RWPE1 (cell line): ENCODE measurements at places on chromosomes 5 and 9.

DNA sequence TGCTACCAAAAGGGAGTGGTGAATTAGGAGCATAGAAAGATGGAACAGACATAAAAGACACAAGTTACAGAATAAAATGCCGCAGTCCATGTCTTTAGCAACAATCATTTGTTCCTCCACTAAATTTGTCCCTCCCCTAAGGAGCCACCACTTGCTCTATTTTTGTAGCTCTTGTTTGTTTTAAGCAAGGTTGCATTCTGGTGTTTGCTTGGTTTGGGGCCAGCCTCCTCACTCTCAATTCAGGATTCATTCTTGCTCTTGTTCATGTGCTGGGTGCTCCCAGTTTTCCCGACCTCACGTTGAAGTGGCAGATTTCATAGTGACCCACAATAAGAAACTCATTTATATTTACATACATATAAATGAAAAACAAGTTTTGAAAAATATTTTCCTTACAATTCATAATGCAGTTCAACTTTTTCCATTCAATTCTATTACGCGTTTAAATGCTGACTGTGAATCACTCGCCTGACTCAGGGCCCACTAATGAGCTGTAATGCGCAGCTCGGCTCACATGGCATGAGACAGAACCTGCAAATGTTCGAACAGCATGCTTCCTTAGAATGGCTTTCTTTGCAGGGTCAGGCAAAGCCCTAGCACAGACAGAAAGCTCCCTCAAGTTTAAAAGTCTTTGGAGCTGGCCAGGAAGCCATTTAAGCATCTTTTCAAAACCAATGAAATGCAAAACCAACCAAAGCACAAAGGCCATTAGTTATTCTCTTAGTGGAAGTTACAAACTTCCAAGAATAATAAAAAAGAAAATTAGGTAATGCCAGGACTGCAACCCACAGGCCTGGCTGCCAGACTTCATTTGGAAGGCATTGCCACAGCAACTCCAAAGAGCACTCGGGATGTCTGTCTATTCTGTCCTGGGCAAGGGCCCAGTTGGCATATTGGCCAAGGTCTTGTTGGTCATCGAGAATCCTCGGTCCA, 41.7 kb downstream of the RETREG1 start:
- DNase-seq: peak; percentile 58

DNA sequence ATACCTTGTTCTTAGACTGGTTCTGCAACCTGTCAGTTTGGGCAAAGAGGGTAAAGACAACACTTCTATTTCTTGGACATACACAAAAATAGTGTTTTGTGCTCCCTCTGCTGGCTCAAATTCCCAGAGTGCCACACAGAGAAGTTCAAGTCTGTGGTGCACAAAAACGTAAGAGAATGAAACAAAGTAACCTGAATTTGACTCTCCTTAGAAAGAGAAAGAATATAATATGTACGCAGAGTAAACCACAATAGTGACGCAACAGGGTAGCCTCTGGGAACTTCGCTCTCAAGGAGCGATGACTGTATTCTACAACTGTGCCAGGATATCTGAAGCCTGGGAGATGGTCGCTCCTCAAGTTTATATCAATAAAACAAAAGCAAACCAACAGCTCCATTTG, 18.5 kb downstream of the DDX31 start:
- DNase-seq: peak; percentile 51

- no peak for DNase-seq
Observed at GRCh38 chr9:133250741-133251170, 24.2 kb downstream of the ABO start.

- no peak for DNase-seq
Observed at GRCh38 chr5:153439130-153439529, 51.3 kb upstream of the GRIA1 start.

GRCh38 chr9:93964685-93965084, 9.5 kb upstream of the BARX1 start:
- DNase-seq: no peak

- no peak for DNase-seq
Observed at GRCh38 chr5:126138281-126138931, 284.8 kb upstream of the GRAMD2B start.

GRCh38 chr9:130689937-130690700, 3.5 kb upstream of the EXOSC2 start:
- DNase-seq: peak; percentile 99

DNA sequence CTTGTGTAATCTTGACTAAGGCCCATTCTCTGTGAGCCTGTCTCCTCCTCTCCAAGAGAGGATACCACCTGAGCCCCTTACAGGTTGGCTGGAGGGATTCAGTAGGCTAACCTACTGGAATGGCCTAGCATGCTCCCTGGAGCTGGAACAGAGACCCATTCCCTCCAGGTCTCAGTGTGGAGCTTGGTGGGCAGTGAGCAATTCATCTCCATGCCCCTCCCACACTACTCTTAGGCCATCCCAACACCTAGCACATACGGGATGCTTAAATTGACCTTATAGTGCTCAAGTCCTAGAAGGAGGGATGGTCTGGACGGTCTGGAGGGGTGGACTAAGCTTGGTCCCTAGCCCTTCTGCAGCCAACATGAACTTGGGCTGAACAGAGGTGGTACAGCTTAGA, 75.6 kb downstream of the CRB2 start:
- no peak for DNase-seq

GRCh38 chr5:178114325-178115135, 1.2 kb downstream of the N4BP3 start:
- DNase-seq: no peak

GRCh38 chr5:10474521-10475075, 32.9 kb downstream of the ROPN1L start:
- DNase-seq: no peak

DNA sequence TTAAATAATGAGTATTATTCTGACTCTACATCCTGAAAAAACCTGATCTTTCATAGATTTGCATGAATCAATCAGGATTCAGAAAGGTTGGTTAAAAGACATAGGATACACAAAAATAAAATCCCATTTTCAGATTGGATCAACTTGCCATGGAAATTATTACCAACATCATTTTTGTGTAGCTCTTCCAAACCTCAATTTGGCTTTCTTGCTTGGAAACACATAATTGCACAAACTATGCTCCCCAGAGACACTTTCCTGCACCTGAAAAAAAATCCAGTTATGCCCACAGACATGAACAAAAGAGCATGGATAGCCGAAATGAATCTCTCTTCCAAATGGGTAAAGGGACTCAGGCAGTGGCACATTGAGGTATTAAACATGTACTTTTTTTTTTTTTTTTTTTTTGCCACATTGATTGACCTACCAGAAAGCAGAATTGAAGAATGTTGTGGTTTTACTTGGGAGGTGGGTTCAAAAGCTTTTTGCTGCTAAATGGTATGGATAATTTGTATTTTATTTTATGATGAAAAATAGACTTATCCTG, 135.4 kb upstream of the FBN2 start:
- DNase-seq: no peak

- no peak for DNase-seq
Observed at GRCh38 chr5:57509501-57510260, 27.1 kb upstream of the ACTBL2 start.

DNA sequence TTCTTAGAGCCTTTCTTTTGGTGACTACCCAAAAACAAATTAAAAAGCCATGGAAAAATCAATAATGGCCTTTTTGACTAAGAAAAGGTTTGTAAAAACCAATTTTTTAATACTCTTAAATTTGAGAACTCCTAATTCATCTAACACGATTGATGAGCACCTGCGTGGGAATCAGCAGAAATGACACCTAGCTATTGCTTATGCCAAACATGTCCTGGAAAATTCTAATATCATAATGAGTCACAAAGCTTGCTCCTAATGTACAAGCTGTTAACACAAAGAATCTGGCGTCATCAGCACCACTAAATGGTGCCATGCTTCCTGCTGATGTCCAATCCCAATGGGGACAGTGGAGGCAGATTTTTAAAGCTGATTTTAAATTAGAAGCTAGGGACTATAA, 146.2 kb upstream of the LRRTM2 start:
- no peak for DNase-seq

GRCh38 chr5:57215629-57216195, 41.9 kb downstream of the GPBP1 start:
- DNase-seq: no peak

GRCh38 chr5:154203798-154204578, 13.5 kb downstream of the GALNT10 start:
- DNase-seq: no peak

DNA sequence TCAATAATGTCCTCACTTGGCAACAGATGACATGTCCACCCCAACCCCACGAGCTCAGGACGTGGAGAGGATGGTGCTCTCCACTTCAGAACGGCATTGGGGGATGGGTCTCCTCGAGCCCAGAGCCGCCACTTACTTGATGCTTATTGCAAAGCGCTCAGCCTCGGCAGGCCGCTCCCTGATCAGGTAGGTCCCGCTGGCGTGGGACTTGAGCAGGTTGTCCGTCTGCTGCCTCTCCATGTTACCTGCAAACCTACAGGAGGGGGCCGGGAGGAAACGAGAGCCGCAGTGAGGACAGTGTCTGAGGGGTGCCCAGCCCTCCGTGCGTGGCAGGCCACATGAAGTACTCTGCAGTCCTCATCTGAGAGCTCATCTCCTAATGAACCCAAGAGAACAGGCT, 36.6 kb upstream of the SARDH start:
- DNase-seq: no peak

GRCh38 chr5:81207009-81207408, 26.1 kb upstream of the CKMT2 start:
- DNase-seq: no peak

DNA sequence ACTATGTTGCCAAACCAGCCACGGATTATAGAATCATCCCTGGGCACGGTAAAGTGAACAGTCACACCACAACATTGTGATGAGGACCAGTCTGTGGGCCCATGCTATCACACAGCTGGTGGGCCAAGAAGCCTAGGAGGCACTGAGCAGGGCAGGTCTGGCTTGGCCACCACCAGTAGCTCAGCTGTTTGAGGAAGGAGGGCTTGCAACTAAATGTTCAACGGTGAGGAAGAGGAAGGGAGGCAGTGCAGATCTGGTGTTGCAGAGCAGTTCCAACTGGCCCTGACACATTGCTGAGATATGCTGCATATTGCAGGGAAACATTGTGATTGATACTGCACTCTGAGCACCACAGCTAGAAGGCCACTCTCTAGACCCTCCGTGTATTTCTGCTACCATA, 77.9 kb upstream of the ATG10 start:
- DNase-seq: no peak

DNA sequence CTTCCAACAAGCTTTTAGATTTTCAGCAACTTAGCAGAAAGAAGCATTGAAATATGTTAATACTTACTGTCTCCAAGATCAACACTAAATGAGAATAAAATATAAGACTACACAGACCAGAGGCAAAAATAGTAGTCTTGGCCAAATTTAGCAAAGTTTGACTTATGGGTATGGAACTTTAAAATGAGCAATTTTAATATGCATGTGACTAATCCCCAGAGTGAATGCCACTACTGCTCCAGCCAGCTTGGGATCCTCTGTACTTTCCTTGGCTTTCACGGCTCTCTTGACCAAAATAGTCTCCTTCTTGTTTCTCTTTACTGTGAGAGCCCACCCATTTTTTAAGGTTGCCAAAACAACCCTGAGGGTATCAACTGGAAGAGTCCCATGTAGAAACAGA, 148.0 kb upstream of the GRIA1 start:
- no peak for DNase-seq

GRCh38 chr9:70551801-70552200, 137.3 kb upstream of the KLF9 start:
- no peak for DNase-seq

DNA sequence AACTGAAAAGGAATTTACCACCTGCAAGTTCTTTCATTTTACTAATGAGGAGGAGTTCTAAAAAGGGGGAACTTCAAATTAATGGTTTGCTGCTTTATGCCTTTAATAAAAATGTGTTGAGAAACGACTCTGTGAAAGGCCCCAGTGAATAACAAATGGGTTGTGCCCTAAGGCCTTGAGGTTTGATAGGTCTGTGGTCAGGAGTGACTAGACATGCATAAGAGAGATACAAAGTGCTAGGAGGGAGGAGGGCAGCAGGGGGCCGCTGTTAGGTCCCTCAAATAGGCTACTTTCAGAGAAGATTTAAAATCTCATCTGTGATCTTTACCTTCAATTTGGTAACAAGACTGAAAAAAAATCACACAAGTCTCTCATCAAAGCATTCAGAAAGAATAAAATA, 58.3 kb downstream of the FAM81B start:
- DNase-seq: no peak

GRCh38 chr9:68431307-68431706, 74.9 kb downstream of the PGM5 start:
- no peak for DNase-seq

- no peak for DNase-seq
Observed at GRCh38 chr9:124440786-124441185, 9.5 kb upstream of the ADGRD2 start.

GRCh38 chr5:92513067-92513466, 1068.0 kb downstream of the NR2F1-AS1 start:
- DNase-seq: peak; percentile 55

DNA sequence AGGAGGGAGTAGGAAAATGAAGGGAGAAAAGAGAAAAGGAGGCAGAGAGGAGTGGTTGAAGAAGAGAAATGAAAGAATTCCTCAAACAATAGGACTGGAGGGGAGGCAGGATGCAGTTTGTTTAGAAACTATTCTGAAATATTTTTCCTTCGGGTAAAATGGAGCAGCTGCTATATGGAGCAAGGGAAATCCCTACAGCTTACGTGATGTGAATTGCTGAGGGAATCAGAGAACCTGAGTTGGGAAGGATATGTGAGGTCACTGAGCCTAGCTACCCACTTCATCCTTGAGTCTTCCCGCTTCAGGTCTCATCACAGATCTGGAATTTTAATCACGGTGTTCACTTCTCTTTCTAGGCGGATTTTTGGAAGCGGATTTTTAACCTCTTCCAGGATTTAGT, 204.3 kb downstream of the ERCC6L2 start:
- DNase-seq: no peak

DNA sequence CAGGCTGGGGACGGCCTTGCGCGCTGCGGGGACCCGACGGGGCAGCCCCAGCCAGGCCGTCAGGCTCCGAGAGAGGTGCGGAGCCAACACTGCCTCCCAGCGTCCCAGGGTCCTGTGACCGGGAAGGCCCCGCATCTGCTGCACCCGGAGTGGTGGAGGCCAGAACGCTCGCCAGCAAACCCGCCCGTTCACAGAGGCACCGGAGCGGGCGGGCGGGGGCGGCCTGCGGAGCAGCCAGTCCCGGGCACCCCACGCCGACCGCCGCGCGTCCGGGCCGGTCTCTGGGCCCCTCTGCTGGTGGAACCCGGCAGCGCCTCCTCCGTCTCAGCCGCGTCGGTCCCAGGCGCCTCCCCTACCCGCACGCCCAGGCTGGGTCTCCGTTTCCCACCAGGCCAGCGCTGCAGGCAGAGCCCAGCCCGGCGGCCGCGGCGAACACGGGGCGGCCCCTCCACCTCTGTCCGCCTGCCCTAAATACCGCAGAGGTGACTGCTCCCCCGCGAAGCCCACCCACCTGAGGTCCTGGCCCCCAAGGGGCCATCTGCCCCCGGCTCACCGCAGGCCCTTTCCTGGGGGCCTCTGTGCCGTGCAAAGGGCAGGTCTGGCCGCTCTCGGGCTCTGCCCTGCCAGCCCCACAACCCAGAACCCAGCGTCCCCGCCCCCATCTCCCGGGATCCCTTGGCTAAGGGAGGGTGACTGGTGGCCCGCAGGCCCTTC, 15.9 kb downstream of the EXD3 start:
- peak; percentile 53 for DNase-seq

GRCh38 chr9:96258967-96259366, 43.0 kb downstream of the HSD17B3 start:
- no peak for DNase-seq
